ENCODE measurements at places on chromosomes 2 and 18.

GRCh38 chr18:23545247-23545789 lies 41.0 kb downstream of the NPC1 start:
- DNase-seq = no peak

DNA sequence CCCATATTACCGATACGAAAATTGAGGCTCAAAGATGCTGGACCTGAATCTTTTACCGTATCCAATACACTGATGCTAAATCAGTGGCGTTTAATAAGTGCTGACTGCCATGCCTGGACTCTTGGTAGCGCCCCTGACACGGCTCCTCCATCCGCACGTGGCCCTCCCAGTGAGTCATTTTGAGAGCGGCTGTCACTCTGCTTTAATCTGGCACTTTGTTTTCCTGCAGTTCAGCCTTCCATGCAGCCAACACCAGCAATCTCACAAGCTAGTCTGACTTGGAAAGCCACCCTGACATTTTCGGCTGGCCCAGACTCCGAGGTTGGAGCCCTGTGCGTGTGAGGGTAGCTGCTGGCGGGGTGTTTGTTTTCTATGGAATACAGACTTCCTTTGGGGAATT lies 155.1 kb upstream of the LMAN1 start:
- peak; percentile 67 for DNase-seq

- DNase-seq = no peak
Measured at GRCh38 chr2:63035169-63035568, 15.5 kb upstream of the OTX1 start.

GRCh38 chr2:219155054-219155644 lies 5.5 kb downstream of the NHEJ1 start:
- DNase-seq = no peak

DNA sequence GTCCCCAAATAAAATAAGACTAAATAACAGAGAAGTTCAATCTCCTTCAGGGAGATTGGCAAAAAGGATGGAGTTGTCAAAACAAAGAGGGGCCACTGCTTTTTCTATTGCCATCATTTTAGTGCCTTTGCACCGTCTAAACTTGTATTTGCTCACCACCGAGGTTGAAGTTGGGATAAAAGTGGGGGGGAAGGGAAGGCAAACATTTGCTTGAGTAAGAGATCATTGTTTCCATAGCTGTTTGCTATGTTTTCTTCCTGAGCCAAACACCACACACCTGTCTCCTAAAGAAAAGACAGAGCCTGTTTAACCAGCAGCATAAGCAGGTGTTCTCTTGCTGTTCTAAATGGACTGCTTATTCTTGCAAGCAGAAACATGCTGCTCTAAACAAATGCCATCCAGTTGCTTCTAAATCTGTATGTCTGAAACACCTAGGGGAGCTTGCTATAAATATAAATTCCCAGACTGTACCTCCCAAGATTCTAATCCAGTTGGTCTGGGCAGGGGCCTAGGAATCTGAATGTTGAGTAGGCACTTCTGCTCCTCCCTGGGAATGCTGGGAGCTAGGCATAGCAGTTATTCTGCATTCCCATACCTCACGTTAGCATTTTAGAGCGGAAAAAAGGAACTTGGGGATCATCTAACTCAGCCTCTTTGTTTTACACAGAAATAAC lies 179.4 kb upstream of the ARL4C start:
- DNase-seq = no peak

DNA sequence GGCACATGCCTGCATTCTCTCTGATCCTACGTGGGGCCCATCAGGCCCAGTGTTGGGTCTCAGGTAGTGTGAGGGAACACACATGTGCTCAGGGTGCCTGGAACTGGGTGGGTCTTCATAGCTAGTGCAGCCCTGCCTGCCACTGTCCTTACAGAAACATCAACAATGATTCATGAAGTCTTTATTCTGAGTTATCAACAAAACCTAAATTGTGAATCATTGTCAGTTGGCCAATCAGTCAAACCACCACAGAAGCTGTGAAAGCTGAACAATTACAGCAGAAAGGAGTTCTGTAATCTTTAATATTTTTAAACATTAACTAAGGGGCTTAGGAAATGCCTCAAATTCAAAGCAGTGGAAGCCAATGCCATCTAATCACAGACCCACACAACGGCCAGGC lies 82.8 kb upstream of the ZNF521 start:
- DNase-seq = no peak

- no peak for DNase-seq
Measured at GRCh38 chr2:163580757-163581156, 155.1 kb downstream of the FIGN start.

GRCh38 chr18:45197526-45197970 lies 417.7 kb upstream of the SLC14A2 start:
- no peak for DNase-seq

GRCh38 chr18:35143622-35144596 lies 96.9 kb upstream of the ZNF397 start:
- DNase-seq = peak; percentile 59

DNA sequence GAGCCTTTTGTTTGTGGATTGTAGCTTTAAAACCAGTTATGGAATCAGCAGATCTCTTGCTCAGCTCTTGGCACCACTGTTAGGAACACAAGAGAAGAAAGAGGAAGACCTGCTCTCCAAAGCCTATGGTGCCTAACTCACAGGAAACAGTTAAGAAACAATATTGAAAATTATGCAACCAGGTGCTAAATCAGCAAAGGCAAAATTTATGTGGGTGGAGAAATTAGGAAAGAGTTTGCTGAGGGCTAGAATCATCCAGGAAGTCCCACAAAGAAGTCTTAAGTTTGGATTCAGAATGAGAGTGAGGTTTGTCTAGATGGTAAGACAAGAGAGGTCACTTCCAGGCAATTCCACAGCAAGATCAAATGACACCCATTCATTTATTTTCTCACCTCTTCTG lies 49.4 kb downstream of the AOX1 start:
- DNase-seq = no peak

GRCh38 chr2:189798312-189799029 lies 14.2 kb downstream of the PMS1 start:
- no peak for DNase-seq

DNA sequence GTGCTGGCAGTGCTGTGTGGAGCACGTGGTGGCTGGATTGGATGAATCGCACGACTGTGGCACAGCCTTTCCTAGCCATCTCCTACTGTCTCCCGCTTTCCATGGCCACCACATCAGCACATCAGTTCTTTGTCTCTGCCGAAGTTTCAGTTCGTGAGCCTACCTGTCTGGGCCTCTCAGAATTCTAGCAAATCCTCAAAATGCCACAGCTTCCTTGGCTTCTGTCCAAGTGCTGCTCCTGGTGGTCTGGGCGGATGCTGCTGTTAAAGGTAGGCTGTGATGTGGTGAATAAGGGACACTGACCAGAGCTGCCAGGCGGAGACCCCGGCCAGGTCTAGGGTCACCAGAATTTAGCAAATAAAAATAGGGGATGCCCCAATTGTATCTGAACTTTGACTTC lies 237.4 kb downstream of the LPIN1 start:
- no peak for DNase-seq

DNA sequence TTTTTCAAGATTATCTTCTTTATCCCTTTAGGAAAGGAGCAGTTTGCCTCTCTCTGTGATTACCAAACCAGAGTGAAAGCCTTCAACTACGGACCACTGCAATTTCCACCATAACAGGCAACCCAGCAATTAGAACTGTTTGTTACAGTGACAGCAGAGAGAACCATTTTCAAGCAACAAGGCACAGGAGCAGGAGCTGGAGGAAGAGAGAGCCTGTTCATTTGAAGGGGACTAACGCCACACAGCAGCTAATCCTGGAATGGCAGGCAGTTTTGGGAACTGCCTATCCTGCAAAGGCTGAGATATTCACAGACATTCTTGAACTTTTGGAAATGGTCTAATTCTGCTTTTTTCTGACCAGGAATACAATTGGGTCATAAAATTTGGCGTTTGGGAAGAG lies 1541.9 kb upstream of the PIK3C3 start:
- DNase-seq = no peak
